ENCODE measurements at places on chromosomes 7 and 10.

GRCh38 chr10:31242902-31243301 is 76.1 kb upstream of the ZEB1 start:
- DNase-seq: peak; percentile 91

- DNase-seq: no peak
These were observed 32.4 kb downstream of the CHST15 start for GRCh38 chr10:124061030-124061429.

DNA sequence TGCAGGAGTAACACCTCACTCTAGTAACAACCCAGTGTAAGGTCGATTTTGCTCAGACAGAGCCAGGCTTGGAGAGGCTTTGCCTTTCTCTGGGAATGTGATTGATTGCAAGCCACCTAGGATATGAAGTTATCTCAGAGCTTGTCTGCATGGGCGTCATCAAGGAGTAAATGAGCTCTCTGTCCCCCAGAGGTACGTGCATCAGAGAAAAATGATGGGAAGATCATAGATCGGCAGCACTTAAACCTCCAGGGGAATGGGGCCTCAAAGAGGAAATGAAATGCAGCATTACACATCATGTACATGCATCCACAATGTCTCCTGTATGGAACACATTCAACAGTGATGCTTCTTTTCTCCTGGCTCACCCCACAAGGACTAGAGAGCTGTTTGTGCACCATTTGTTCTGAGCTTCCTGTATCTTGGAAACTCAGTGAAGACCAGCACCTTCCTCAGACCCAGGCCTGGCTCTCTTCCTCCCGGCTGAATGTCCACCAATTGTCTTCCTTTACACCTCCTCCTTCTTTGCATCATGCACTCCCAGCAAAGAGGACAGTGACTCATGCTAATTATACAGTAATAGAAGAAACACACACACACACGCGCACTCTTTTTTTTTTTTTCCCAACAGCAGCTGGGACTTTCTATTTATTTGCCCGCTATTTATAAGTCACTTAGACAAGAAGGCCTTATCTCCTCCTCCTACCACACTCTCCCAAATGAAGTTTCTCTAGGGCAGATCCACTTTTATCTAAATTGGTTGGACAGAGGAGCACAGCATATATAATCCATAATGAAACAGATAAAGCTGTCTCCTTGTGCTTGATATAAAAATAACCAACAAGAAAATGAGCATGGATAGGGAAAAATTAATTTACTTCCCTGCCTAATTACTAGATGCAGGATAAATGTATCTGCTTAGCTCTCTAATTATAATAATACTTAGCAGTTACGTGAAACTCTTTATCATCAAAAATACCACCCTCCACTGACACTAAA is 990.7 kb downstream of the CCSER2 start:
- no peak for DNase-seq

DNA sequence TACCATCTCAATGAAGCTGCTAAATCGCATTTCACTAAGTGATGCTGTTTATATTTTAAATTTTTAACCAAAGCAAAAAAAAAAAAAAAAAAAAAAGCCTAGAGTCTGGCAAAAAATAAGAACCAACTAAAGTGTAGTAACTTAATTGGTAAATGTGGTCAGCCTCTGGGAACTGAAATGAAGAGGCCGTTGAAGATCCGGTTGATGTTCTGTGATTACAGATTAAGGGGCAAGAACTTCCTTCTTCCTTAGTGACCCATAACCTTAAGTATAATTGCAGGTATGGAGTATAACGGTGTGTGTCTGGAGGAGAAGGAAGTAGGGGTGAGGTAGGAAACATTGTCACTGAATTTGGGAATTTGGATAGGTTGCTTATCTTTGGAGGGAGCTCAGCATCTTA is 7.7 kb upstream of the SRGN start:
- no peak for DNase-seq

DNA sequence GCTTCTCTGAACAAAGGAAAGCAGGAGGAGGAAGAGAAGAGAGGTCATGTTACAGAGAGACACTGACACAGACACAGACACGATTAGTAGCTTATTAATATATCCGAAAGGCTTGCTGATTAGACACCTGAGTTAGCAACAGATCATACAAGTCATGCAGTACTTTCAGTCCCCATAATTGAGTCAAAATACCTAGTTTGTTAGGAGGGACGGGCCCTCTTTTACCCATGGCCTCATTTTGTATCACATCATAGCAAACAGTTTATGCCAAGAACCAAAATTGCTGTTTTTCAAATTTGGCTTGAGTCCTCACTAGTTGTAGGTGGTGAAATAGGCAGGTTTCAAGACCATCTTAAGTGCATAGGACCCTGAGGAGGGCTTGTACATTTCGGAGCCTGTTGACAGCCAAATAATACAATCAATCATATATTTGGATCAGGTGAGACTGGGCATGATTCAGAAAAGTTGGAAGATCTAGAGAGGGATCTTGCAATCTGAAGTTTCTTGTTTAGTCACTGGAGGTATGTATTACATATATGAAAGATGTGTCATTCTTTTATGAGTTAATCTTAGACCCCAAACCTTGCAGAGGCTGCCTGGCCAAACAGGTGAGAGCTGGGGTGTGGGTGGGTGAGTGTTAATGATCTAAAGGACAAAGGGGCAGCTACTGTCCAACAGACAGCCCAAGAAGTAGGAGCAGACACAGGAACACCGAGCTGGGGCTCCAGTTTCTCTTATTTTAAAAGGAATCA is 65.4 kb downstream of the PRPF18 start:
- DNase-seq: no peak

GRCh38 chr10:23079700-23080099 is 15.7 kb upstream of the MSRB2 start:
- no peak for DNase-seq

DNA sequence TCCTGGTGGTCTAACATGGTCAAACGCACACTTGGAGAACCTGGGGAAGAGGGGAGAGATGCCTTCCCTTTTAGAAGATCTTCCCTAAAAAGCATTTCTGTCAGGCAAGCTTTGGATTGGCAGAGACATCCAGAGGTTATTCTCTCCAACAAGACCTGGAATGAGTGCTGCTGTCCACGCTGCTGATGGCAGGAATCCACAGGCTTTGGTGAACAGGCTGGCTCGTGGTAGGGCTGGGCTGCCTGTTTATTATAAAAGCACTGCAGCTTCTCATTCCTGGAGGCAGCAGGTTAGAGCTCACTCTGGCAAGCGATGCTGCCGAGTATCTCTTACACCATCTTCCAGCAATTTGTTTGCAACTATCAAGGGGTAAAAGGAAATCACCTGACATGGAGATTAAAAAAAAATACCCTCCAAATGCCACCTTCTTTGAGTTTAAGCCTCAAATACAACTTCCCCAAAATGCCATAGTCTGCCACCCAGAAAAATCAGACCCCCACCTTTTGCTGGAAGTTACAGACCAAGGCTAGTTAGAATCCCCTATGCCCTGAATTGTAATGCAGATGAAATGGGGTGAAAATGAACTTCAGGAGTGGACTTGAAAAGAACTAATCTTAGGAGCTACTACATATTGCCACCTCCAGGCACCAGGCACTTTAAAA is 152.1 kb upstream of the KMT2E start:
- DNase-seq: no peak

GRCh38 chr10:88207121-88207546 is 343.7 kb downstream of the PTEN start:
- DNase-seq: peak; percentile 63

GRCh38 chr7:150323682-150324372 is 482 bp upstream of the ACTR3C start:
- no peak for DNase-seq

DNA sequence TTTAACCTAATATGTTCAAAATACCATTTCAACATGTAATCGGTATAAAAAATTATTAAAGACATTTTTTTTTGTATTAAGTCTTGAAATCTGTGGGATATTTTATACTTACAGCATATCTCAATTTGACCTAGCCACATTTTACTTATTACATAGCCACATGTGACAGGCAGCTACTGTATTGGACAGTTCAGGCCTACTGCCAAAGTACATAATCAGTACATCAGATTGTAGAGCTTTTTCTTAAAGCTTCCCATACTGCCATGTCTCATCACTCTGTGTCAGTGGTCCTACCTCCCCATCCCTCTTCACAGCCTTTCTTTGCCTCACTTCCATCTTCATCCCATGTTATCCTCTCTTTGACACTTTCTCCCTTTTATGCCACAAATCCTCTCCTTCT is 43.0 kb downstream of the LOXL4 start:
- DNase-seq: peak; percentile 57

DNA sequence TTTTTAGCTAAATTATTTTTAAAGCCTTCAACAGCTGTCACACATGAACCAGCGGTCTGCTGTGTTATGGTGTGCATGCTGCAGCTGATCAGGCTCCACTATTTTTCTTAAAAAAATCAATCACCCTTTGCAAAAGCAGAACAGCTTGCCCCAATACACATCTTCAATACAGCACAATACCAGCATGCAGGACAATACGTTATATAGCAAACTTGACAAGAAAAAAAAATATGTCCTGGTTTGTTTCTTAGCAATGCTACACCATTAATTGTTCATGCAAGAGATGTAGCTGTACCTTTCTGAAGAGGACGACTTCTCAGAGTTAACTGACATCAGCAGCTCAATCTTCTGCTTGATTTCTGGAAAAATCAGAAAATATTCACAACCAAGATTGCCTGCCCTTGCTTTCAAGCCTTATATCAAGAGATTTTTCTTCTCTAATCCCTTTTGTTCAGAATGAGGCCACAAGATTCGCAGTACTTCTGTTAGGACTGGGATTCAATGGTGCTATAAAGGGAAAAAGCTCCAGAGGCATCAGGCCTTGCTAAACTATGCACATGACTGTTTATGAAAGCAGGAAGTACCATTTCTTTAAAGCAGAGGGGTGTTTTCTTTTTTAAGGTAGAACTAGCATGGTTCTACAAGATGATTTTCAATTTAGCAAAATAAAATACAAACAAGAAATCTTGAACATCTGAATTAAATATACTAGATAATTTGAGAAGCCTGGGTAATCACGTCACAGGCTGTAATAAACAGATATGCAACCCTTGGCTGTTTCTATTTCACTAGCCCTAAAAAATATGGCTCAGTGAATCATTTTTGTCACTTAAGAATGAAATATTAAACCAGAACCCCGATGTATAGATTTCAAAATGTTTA is 120.0 kb downstream of the SRPK2 start:
- DNase-seq: peak; percentile 66

- DNase-seq: peak; percentile 27
These were observed 8.8 kb downstream of the OGDH start for GRCh38 chr7:44615149-44615611.

DNA sequence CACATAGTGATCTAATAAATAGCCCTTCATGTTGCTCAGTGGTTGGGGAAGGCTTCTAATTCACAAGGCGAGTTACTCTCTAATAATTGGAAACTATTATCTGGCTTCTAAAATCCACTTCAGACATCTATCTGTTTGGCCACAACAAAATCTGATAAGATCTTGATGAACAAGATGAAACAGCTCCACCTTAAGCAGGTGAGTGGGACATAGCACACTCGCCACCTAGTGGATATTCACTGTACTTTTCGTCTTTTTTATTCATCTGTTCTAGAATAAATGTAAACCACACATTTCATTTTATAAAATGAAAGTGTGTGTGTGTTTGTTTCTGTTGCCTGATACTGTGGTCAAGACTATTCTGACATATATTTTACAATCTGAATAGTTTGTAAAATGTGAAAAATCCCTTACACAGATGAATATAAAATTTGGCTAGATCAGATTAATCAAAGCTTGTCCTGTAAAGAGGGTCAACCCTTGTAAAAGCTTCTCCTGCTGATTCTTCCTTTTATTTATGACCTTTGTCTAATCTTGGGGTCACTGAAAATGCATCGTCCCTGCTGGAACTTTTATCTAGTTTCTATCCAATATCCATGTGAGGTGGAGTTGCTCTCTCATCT is 26.5 kb upstream of the CNTNAP2 start:
- DNase-seq: peak; percentile 0

DNA sequence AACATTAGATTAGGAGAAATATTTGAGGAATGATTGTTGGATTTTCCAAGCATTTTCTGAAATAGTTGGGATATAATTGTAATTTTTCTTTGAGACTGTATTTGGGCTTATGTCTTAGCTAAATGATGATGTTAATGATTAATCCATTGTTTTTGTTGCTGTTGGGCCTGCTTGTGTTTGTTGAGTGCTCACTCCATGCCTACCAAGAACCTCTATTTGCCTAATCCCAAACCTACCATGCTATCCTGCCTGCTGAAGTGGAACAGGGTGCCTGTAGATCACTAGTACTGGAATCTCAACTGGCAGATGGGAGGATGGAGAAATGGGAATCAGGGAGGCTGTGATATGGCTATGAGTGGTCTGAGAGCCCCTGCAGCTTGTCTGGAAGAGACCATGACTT is 565.5 kb downstream of the SORCS3 start:
- DNase-seq: no peak

GRCh38 chr10:93752761-93753160 is 5.0 kb upstream of the LGI1 start:
- peak; percentile 84 for DNase-seq

GRCh38 chr7:90945104-90945787 is 319.0 kb upstream of the FZD1 start:
- DNase-seq: peak; percentile 40

DNA sequence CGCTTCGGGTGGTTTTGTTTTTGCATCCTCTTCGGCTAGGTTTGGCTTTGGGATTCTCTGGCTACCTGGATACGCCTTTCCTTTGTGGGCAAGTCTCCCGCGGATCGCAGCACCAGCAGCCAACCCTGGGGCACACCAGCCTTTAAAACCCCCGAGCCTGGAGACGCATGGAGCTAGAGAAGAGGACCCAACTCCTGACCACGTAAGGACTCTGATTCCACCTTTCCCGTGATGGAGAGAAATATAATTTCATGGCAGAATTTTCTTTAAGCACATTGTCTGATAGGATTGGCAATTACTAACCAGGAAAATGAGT is 535.4 kb upstream of the GALNT17 start:
- no peak for DNase-seq

- no peak for DNase-seq
These were observed 28.7 kb downstream of the HDAC9 start for GRCh38 chr7:18524248-18524647.

- DNase-seq: no peak
These were observed 233.5 kb upstream of the HDAC9 start for GRCh38 chr7:18262058-18262457.

DNA sequence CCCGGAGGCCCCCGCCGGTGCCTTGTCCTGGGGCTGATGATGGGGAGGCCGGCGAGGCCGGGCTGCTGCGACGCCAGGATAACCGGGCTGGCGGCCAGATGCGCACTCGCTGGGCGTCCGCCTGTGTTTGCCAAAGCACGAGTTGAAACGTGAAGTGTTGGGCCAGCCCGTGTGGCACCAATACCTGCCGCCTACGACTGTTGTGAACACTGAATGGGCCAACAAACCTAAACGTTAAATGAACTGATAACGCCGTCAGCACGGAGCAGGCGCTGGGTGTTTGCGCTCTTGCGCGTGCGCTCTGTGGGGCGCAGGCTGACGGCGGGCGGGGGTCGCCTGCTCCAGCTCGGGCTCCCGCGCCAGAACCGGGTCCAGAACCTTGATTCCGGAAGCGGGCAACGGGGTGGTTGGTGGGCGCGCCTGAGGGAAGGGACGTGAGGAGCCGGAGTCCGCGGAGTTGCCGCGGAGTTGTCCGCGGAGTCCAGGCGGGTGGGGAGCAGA is 658 bp downstream of the CYP2E1 start:
- DNase-seq: no peak

GRCh38 chr10:116418389-116418788 is 9.3 kb upstream of the PNLIPRP3 start:
- DNase-seq: no peak

GRCh38 chr7:46357290-46357689 is 436.2 kb upstream of the IGFBP3 start:
- DNase-seq: peak; percentile 17

Data from EH (cell line).